A673 (cell line): ENCODE measurements at places on chromosomes 2 and 18.
A peak's percentile ranks its signal among the peaks of the same experiment; 100 is the strongest.

- DNase-seq, result no peak
These were observed 4.9 kb upstream of the NGEF start for GRCh38 chr2:233017947-233018346.

GRCh38 chr18:77024476-77024875 lies 108.1 kb downstream of the MBP start:
- DNase-seq, result no peak

- no peak for DNase-seq
These were observed 9.7 kb upstream of the RMC1 start for GRCh38 chr18:23493654-23494053.

DNA sequence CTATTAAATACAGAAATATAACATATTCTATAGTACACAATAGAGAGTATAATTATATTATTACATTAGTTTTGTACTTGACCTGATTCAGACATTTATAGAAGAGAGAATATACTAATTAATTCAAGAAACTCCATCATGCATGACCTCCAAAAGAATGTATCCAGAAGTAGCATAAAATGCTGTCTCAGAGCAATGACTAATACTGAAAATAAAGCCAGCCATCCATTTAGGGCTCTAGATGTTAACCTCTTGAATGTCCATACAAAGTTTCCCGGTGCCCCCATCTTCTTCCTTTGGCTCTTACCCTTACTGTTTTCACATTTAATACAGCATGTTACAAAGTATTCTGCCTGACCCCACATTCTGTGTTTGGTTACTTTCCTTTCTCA lies 102.0 kb downstream of the ARHGAP15 start:
- no peak for DNase-seq

GRCh38 chr2:44244135-44244871 lies 31.0 kb upstream of the SLC3A1 start:
- peak; percentile 85 for DNase-seq

- DNase-seq, result no peak
These were observed 187.0 kb downstream of the CYRIA start for GRCh38 chr2:16478434-16479210.

DNA sequence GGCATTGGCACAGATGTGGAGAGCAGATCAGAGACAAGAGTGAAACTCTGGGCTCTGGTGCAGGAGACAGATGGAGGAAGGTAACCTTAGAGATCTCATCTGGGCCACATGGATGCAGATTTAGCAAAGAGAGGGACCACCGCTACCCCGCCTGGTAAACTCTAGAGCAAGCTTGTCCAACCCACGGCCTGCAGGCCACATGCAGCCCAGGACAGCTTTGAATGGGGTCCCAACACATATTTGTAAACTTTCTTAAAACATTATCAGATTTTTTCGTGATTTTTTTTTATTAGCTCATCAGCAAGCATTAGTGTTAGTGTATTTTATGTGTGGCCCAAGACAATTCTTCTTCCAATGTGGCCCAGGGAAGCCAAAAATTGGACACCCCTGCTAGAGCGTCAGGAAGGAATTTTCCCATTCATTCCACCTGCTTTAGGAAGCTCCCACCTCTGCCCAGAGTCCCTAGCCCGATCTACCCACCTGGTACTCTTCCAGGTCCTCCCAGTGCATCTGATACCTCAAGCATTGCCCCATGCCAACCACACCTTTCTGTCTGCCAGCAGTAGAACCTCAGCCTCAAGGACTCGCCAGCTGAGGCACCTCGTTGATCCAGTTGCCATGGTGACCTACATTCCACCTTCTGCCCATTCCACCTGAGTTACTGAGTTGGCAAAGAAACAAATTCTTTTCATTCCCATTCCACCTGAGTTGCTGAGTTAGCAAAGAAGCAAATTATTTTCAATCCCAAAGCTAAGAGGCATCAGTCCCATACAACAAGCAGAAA lies at the start of gene CIB4:
Gene CIB4 (minus strand): TSS at position 586 of the 784 bp plus-strand sequence. CDS start 52 bp downstream, at position 534.
- DNase-seq, result no peak

- no peak for DNase-seq
These were observed 117.8 kb upstream of the LGALSL start for GRCh38 chr2:64336171-64336570.

DNA sequence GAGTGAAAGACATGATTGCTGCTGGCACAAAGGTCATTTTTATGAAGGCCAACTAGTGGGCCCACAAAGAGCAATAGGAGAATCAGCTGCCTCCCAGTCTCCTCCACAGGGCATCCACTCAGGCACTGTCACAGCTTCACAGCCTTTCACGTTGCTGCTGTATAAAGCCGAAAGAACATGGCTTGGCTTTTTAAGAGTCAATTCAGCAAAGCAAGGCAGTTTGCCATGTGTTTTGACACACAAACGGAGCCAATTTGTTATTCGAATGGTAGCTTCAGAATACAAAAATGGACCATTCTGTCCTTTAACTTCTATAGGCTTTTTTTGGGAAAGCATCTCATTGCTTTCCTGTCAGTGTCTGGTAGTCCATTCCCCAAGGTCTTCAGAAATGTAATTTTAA lies 283.4 kb upstream of the PARD3B start:
- DNase-seq, result no peak
